ENCODE measurements at places on chromosomes 5 and 9.
A peak's percentile ranks its signal among the peaks of the same experiment; 100 is the strongest.

DNA sequence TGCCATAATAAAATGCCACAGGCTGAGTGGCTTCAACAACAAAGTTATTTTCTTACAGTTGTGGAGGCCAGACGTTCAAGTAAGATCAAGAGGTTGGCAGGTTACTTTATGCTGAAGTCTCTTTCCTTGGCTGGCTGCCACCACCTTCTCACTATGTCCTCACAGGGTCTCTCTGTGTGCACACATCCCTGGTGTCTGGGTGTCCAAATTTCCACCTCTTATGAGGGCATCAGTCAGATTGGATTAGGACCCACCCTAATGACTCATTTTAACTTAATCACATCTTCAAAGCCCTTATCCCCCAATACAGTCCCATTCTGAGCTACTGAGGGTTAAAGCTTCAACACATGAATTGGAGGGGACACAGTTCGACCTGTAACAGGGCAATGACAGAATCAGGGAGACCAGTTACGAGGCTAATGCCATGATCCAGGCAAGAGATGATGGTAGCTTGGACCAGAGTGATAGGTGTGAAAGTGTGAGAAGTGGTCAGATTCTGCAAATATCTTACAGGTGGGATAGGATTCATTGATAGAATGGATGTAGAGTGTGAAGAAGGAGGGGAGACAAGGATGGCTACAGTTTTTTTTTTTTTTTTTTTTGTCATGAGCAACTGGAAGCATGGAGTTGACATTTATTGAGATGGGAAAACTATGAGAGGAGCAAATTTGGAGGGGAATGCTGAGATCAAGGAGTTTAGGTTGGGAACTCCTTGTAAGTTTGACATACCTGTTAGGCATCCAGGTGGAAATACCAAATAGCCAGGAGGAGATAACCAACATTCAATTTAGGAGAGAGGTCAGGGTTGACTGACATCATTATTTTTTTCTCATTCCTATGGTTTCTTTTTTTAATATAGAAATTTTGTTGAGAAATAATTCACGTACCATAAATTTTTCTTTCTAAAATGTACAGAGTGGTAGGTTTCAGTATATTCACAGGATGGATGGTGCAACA is 39.6 kb upstream of the FGF1 start:
- no peak for DNase-seq

DNA sequence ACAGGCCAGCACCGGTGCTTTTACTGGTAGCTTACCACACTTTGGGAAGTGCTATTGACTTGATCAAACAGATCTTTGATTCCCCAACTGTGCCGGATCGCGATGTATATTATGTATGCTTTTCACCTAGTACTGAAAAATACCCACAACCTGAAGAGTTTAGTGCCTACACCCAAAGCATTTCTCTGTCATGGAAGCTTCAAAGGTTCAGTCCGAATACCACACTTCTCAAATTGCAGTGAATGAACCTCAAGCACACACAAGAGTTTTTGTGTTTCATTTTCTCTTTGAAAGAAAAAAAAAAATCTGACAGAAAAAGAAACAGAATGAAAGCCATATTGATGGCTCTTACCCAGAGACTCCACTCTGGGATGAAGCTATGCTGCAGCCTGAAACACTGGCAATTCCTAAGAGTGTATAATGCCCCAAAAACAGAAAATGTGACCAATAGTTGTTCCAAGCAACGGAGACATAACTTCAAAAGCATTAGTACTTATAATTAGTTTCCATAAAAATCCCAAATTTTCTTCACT is 100.9 kb downstream of the EBF1 start:
- DNase-seq = no peak

GRCh38 chr5:1536871-1537602 is 13.3 kb upstream of the LPCAT1 start:
- peak; percentile 46 for DNase-seq

- no peak for DNase-seq
These were observed 67.5 kb downstream of the KCNIP1 start for GRCh38 chr5:170571281-170571731.

GRCh38 chr5:62341783-62342475 is 35.9 kb downstream of the KIF2A start:
- DNase-seq = no peak

- DNase-seq = no peak
These were observed at the start of gene HRH2 for GRCh38 chr5:175657593-175658271. Gene HRH2, plus strand, starts transcription at chr5:175658071. Its CDS starts 25,163 bp downstream, at chr5:175683234.

- DNase-seq = no peak
These were observed 61.8 kb downstream of the ERAP1 start for GRCh38 chr5:96745844-96746531.

DNA sequence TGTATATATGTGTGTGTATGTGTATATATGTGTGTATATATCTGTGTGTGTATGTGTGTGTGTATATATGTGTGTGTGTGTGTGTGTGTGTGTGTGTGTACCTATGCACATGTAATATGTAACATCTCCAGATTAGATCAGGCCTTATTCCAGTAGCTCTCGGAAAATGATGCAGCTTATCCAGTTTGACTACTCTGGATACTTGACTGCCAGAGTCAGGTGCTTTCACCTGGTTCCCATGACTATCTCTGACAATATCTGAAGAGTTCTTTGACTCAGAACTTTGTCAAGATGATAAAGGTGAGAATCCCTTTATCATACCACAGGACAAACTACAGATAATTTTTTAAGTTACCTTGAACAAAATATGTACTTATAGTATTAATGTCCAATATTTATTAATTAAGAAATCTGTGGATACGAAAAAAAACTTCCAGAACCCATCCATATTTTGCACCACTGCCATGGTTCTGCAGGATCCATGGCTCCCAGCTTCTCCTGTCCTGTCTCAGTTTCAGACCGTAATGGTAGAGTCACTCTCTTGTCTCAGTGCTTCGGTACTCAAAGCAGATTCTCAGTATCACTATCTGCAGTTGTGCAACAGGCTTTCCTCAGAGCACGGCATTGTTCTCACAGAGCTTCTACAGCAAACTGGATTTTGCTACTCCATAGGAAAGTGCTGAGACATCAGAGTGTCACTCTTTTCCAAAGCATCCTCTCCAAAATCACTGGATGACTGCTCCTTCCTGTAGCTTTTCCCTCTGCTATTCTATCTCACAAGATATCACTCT is 164.4 kb upstream of the SLC12A2 start:
- DNase-seq = no peak

GRCh38 chr9:127139775-127140174 is 17.3 kb upstream of the ANGPTL2 start:
- DNase-seq = peak; percentile 50

Measured in upper lobe of right lung (tissue), 1 donor.